ENCODE measurements at places on chromosomes 3 and 15. TPM values are rescaled to one million over a fixed set of nuclear protein-coding genes. Genes with fewer than 3 reads are reported as not detected.
A peak's percentile ranks its signal among the peaks of the same experiment; 100 is the strongest.

DNA sequence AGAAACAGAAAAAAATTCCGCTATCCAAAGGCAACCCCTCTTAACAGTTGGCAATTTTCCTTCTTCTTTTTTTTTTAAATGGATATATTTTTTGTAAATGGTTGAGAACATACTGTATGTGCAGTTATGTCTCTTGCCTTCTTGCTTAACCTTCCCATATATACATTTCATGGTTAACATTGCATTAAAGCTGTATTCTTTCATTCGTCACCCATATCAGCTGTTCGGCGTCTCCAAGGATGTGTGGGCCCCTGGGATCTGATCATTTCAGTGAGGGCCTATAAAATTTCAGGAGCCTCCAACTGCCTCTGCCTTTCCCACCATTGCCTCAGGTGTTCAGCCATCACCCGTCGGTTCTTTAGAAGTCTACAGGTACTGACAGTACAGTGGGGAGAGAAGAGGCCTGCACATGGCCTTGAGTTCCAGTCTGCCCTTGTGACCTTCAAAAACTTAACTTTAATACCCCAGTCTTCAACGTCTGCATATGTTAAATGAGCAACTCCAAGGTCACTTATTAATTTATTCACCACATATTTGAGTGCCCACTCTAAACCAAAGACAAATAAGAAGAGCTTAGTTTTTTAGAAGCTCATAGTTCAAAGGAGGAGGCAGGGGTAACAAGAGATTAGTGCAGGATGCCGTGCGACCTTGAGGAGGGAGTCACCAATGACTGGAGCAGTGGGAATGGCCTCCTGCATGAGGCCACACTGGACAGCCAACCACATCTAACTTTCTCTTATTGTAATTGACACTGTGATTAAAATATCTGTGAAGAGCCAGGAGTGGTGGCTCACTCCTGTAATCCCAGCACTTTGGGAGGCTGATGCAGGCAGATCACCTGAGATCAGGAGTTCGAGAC is 6.9 kb downstream of the ST6GAL1 start:
- peaks cover 2% of the 10 kb centered on the region for H3K36me3 ChIP-seq
- H3K4me1 ChIP-seq, result no peaks in the 10 kb centered on the region
- no peak overlapping the region for H3K27ac ChIP-seq
- no peaks in the 10 kb centered on the region for H3K27me3 ChIP-seq
- H3K4me3 ChIP-seq, result no peak overlapping the region
- no peak for DNase-seq

- no peaks in the 10 kb centered on the region for H3K36me3 ChIP-seq
- no peaks in the 10 kb centered on the region for H3K4me1 ChIP-seq
- H3K27ac ChIP-seq, result no peak overlapping the region
- no peak for DNase-seq
Measured at GRCh38 chr3:58874795-58875194, 175.0 kb downstream of the CFAP20DC start.

- H3K36me3 ChIP-seq, result no peaks in the 10 kb centered on the region
- DNase-seq, result no peak
- no peak overlapping the region for H3K4me3 ChIP-seq
- H3K27ac ChIP-seq, result no peak overlapping the region
- H3K27me3 ChIP-seq, result no peaks in the 10 kb centered on the region
Measured at GRCh38 chr3:149468504-149469212, 5.8 kb upstream of the TM4SF4 start.

- no peaks in the 10 kb centered on the region for H3K36me3 ChIP-seq
- DNase-seq, result peak; percentile 88
- peaks cover 8% of the 10 kb centered on the region for H3K4me1 ChIP-seq
- no peaks in the 10 kb centered on the region for H3K27me3 ChIP-seq
- peak within 1 kb of the TSS; percentile 87 for H3K4me3 ChIP-seq
Measured at GRCh38 chr3:61561374-61562041, at the start of gene PTPRG. Gene PTPRG, plus strand, starts transcription at chr3:61561571. Its CDS starts 717 bp downstream, at chr3:61562288.

- no peak overlapping the region for H3K27ac ChIP-seq
- no peaks in the 10 kb centered on the region for H3K36me3 ChIP-seq
Measured at GRCh38 chr3:5195605-5196004, 8.1 kb downstream of the EDEM1 start.

DNA sequence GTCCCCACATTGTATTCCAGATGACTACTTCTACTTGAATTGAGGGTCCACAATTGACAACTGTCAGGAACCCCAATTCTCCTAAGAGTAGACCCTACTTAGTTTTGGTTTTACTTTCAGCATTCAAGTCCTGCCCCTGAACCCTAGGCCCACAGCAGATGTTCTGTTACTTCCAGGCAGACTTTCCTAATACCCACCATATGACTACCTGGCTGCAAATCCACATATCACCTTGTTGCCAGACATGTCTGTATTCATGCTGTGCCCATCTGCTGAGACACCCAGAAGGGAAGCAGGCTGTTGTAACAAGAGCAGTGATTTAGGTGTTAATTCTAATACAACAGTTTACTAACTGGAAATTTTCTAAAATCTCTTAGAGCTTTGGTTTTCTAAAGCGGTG is 235.1 kb upstream of the CCDC54 start:
- no peak overlapping the region for H3K4me3 ChIP-seq
- no peak overlapping the region for H3K27ac ChIP-seq
- no peaks in the 10 kb centered on the region for H3K27me3 ChIP-seq
- H3K36me3 ChIP-seq, result no peaks in the 10 kb centered on the region

DNA sequence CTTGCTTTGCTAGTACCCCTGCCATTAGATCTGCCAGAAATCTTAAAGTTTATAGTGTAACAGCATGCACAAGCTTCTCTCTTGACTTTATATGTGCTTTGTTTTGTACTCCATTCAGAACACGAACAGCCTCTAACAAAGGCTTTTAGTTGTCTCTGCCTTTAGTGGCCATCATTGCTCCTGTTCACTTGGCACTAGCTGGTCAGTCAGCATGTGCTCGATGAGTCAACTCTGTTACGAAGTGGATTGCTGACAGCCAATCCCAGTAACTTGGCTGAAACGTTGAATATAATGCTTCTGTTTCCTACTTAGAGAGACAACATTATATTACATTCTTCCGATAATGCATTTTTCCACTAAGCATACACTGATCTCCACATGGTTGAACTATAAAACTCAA is 349.2 kb downstream of the NAALADL2 start:
- no peaks in the 10 kb centered on the region for H3K27me3 ChIP-seq
- no peaks in the 10 kb centered on the region for H3K4me1 ChIP-seq
- no peak for DNase-seq
- no peak overlapping the region for H3K27ac ChIP-seq

GRCh38 chr15:93932164-93932776 is 299.1 kb upstream of the MCTP2 start:
- H3K4me1 ChIP-seq, result no peaks in the 10 kb centered on the region
- no peaks in the 10 kb centered on the region for H3K36me3 ChIP-seq
- H3K27ac ChIP-seq, result no peak overlapping the region
- no peak for DNase-seq
- H3K4me3 ChIP-seq, result no peak overlapping the region

DNA sequence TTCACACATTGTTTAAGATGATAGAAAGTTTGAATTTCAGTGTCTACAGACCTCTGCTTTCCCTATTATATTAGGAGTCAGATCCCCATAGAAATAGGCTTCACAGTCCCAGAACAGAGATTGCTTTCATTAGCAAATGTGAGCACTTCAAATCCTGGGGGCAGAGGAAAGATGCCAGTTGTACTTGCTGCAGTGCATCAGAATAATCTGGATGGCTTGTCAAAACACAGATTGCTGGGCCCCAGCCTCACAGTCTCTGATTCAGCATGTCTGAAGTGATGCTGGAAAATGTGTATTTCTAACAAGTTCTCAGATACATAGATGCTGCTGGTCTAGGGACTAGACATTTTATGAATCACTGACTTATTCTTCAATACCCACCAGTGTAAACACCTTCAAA is 375.2 kb downstream of the FGF12 start:
- H3K27me3 ChIP-seq, result no peaks in the 10 kb centered on the region
- no peak overlapping the region for H3K27ac ChIP-seq
- no peaks in the 10 kb centered on the region for H3K4me1 ChIP-seq
- no peaks in the 10 kb centered on the region for H3K36me3 ChIP-seq

- H3K4me1 ChIP-seq, result no peaks in the 10 kb centered on the region
- no peak overlapping the region for H3K4me3 ChIP-seq
- H3K36me3 ChIP-seq, result no peaks in the 10 kb centered on the region
- no peak for DNase-seq
- H3K27me3 ChIP-seq, result no peaks in the 10 kb centered on the region
Measured at GRCh38 chr3:85605066-85605465, 646.3 kb downstream of the CADM2 start.

GRCh38 chr3:64743156-64743886 is 55.5 kb upstream of the ADAMTS9 start:
- no peak overlapping the region for H3K4me3 ChIP-seq
- H3K4me1 ChIP-seq, result no peaks in the 10 kb centered on the region
- no peak for DNase-seq

DNA sequence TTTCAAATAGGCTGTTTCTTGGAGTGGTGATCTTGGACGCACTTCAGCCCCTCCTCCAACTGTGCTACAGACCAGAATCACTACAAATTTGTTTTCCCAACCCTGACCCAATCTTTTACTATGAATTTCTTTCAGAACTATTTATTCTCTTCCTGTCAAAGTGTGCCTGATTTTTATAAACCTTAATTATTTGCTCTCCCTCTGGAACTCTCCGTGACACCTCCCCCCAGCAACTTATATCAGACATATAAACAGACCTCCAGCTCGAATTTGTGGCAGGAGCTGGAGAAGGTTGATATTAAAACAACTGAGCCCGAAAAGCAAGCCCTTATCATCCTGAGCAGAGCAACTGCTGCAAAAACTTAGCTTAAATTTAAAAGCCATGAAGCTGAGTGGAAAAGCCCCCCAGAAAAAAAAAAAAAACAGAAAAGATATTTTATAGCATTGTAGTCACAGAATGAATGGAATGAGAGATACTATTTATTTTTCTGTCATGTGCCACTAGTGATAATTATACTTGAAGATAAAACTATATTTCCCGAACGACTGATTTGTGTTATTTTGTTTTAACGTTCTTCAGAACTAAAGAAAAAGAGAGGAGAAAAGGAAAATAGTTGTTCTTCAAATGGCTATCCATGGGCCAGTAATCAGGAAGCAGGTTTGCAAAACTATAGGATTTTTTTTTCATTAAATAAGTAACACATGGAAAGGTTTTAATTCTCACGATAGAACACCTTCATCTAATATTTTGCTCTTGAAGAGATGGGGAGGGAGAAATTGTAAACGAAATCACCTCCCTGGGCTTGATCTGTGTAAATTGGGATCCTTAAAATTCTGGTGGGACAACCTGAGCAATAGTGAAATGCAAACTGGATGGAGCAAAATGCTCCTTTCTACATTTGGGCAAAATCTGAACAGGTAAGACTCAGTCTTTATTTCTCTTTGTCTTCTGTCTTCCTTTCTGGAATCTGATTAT is 80.8 kb downstream of the NR2F2 start:
- H3K4me1 ChIP-seq, result peaks cover 6% of the 10 kb centered on the region
- H3K36me3 ChIP-seq, result no peaks in the 10 kb centered on the region
- no peak for DNase-seq
- no peak overlapping the region for H3K4me3 ChIP-seq
- peaks cover 3% of the 10 kb centered on the region for H3K27me3 ChIP-seq
- H3K27ac ChIP-seq, result no peak overlapping the region

- DNase-seq, result no peak
- H3K27me3 ChIP-seq, result no peaks in the 10 kb centered on the region
- H3K4me1 ChIP-seq, result peaks cover 17% of the 10 kb centered on the region
- H3K27ac ChIP-seq, result peak overlapping the region; percentile 45
Measured at GRCh38 chr15:96340598-96341512, 10.4 kb downstream of the NR2F2 start.

- H3K4me3 ChIP-seq, result no peak overlapping the region
- no peak overlapping the region for H3K27ac ChIP-seq
- no peaks in the 10 kb centered on the region for H3K36me3 ChIP-seq
- H3K27me3 ChIP-seq, result no peaks in the 10 kb centered on the region
- no peak for DNase-seq
- no peaks in the 10 kb centered on the region for H3K4me1 ChIP-seq
Measured at GRCh38 chr3:126104028-126104635, 20.2 kb upstream of the SLC41A3 start.

DNA sequence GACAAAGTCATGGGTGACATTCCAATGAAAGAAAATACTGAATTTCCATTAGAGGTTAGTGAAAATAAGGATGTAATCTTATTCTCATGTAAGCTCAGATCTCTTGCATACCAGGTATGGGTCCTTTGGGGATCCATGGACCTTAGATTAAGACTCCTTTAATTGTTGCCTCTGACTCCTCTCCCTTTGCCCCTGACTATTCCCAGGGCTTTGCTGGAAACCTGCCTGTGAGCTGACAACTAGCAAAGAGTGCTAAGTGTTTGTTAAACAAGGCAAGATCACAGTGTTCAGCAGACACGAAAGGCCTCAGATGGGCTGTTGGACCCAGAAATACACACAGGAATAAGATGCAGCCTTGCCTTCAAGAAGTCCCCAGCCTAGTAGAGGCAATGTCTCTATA is 32.1 kb downstream of the ACKR2 start:
- H3K4me1 ChIP-seq, result no peaks in the 10 kb centered on the region
- H3K36me3 ChIP-seq, result no peaks in the 10 kb centered on the region
- H3K27me3 ChIP-seq, result no peaks in the 10 kb centered on the region
- DNase-seq, result no peak
- H3K4me3 ChIP-seq, result no peak overlapping the region

DNA sequence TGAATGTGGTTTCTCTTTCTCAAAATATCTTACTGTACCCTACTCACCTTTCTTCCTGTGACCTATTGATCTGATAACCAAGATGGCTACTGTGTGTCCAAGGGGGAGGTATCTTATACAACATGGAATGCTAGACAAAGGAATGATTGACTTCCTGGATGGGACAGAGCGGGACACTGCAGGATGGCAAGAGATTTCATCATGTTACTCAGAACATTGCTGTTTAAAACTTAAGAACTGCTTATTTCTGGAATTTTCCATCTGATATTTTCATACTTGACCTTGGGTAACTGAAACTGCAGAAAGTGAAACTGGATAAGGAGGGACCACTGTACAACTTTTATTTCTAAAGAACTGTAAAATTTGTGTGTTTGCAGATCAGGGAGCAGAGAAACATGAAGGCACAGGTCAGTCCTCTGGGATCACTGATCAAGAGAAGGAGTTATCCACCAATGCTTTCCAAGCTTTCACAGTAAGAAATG is 18.5 kb downstream of the CNOT10 start:
- no peaks in the 10 kb centered on the region for H3K36me3 ChIP-seq
- DNase-seq, result no peak
- no peak overlapping the region for H3K4me3 ChIP-seq
- H3K27ac ChIP-seq, result peak overlapping the region; percentile 95

- no peak overlapping the region for H3K4me3 ChIP-seq
- no peak overlapping the region for H3K27ac ChIP-seq
- no peaks in the 10 kb centered on the region for H3K27me3 ChIP-seq
- H3K36me3 ChIP-seq, result no peaks in the 10 kb centered on the region
Measured at GRCh38 chr3:114659109-114660061, 365.6 kb downstream of the TIGIT start.

GORASP1 gene
- total RNA-seq, result 42.2 TPM

AAGAB gene
- total RNA-seq, result 64.9 TPM

IQCH gene
- total RNA-seq, result 1.7 TPM

AADACL2 gene
- not detected for total RNA-seq

CNTN4 gene
- total RNA-seq, result 51.3 TPM

Data from Caco-2 (cell line).